ENCODE measurements at places on chromosomes 1 and 21.

GRCh38 chr21:41873005-41873404 is 6.1 kb downstream of the PRDM15 start:
- peaks cover 10% of the 10 kb centered on the region for H3K4me1 ChIP-seq
- H3K36me3 ChIP-seq: no peaks in the 10 kb centered on the region
- no peak for DNase-seq
- no peaks in the 10 kb centered on the region for H3K27me3 ChIP-seq
- no peak overlapping the region for H3K4me3 ChIP-seq

DNA sequence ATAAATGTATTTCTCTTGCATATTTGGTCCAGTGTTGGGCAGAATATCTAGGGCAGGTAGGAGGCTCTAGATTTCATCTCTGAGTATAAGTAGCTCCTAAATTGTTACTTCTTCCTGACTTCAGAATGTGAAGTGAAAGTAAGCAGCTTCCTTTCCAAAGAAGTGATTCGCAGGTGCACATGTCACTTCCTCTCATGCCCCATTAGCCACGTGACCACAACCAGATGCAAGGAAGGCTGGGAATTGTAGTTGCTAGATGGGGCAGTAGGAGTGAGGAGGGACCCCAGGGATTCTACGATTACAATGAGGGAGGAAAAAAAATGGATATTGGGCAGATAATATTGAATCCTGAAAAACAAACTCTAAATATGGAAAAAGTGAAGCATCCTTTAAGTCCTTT is 113.2 kb upstream of the CYYR1 start:
- no peaks in the 10 kb centered on the region for H3K36me3 ChIP-seq
- H3K4me1 ChIP-seq: no peaks in the 10 kb centered on the region
- DNase-seq: no peak
- peak overlapping the region; percentile 13 for H3K4me3 ChIP-seq
- no peaks in the 10 kb centered on the region for H3K27me3 ChIP-seq
- H3K27ac ChIP-seq: no peak overlapping the region

GRCh38 chr1:108583757-108584427 is 24.0 kb downstream of the EEIG2 start:
- H3K4me1 ChIP-seq: peaks cover 22% of the 10 kb centered on the region
- no peaks in the 10 kb centered on the region for H3K36me3 ChIP-seq
- no peaks in the 10 kb centered on the region for H3K27me3 ChIP-seq
- H3K27ac ChIP-seq: peak overlapping the region; percentile 43
- H3K4me3 ChIP-seq: no peak overlapping the region

GRCh38 chr1:21338573-21339355 is 48.5 kb upstream of the ECE1 start:
- H3K27me3 ChIP-seq: no peaks in the 10 kb centered on the region
- no peak overlapping the region for H3K4me3 ChIP-seq

DNA sequence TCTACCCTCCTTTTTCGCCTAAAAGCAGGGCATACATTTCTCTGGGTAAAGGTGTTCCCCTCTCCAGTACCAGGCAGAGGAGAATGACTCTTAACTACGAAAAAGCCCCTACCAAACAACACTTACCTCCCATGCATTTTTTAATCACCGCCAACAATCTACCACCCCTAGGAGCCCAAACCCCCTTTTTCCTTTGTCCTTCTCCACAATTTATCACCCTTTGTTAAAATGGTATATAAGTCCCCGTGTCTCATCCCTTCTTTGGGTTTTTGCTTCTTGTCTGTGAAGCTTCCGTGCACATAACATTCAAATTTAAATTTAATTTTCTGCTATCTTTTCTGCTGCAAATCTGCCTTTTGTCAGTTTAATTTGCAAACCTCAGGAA is 27.6 kb upstream of the COL18A1 start:
- H3K27me3 ChIP-seq: peaks cover 5% of the 10 kb centered on the region
- DNase-seq: peak; percentile 77
- H3K4me1 ChIP-seq: no peaks in the 10 kb centered on the region
- no peak overlapping the region for H3K27ac ChIP-seq
- no peaks in the 10 kb centered on the region for H3K36me3 ChIP-seq

- no peaks in the 10 kb centered on the region for H3K4me1 ChIP-seq
- H3K36me3 ChIP-seq: peaks cover 30% of the 10 kb centered on the region
- no peak for DNase-seq
Measured at GRCh38 chr21:43805275-43805800, 16.0 kb downstream of the RRP1 start.

- H3K36me3 ChIP-seq: peaks cover 27% of the 10 kb centered on the region
- no peak for DNase-seq
- H3K27ac ChIP-seq: peak overlapping the region; percentile 88
- peak overlapping the region; percentile 85 for H3K4me3 ChIP-seq
- H3K27me3 ChIP-seq: no peaks in the 10 kb centered on the region
Measured at GRCh38 chr1:156747742-156748669, 3.5 kb downstream of the HDGF start.

DNA sequence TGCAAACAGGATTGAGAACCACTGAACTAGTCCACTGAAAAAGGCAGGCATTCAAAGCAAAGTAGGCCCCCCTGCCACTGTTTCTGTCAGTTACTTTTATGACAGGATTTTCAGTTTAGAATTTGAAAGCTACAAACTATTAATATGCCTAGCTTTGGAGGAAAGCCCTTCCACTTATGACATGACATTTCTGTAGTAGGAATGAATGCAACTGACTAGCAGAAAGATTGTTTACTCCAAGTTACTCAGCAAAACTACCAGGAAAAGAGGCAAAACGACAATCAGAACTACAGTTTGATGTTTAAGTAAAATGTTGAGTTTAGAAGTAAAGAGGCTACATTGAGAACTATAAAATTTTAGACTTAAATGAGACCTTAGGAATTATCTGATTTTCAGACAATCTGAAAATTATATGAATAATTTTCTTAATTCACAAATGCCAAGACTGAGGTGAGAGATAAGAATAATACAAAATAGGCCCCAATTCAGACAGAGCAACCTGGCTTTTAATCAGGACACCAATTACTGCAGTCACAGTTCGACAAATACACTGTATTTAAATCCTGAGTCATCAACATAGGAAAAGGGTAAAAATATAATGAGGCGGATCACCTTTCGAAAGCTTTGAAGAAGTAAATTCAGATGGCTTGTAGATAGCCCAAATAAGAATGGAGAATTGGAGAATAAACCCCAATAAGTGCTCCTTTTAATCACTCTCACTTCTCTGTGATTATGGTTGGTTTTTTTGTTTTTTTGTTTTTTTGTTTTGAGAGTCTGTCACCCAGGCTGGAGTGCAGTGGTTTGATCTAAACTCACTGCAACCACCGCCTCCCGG is 2.2 kb downstream of the PRKAB2 start:
- peak overlapping the region; percentile 90 for H3K27ac ChIP-seq
- peaks cover 3% of the 10 kb centered on the region for H3K36me3 ChIP-seq
- no peaks in the 10 kb centered on the region for H3K27me3 ChIP-seq
- DNase-seq: no peak

DNA sequence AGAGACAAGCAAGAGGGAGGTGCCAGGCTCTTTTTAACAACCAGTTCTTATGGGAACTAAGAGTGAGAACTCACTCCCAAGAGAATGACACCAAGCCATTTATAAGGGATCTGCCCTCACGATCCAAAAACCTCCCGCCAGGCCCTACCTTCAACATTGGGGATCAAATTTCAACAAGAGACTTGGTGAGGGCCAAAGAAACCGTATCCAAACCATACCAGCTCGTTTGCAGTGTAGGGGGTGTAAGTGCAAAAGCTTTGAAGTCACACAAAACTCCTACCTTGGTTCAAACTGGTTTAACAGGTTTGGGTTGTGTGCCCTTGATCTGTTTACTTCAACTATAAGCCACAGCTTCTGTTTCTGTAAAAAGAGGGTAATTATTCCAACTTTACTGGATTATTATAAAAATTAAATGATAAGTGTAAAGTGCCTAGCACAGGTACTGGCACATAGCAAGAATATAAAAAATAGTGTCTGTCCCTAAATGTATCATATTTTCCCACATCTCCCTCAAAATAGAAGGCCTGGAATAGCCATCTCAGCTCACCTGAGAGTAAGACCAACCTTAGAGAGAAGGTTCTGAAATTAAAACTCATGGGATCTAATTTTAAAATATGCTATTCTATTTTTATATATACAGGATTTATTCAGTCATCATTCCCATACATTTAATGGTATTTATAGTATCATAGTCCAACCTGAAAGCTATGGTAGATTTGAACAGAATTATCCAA is 7.0 kb upstream of the USP25 start:
- H3K4me1 ChIP-seq: no peaks in the 10 kb centered on the region
- no peak overlapping the region for H3K4me3 ChIP-seq
- H3K27me3 ChIP-seq: peaks cover 4% of the 10 kb centered on the region
- no peak for DNase-seq
- no peaks in the 10 kb centered on the region for H3K36me3 ChIP-seq

DNA sequence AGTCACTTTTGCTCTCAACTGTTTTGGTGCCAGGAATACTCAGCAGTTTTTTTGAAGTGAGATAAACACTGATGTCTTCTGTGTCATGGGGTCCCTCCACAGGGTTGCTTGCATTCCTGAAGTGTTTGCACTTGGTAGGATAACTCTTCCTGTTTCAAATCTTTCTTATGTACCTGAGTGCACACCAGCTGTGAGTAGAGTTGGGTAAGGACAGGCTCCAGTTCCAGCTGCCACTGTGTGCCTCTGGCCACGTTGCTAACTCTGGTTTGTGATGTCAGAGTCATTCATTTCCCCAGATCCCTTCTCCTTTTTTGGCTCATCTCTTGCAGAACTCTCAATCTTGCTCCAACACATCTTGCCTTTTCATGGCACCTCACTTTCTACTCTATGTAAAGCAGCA is 356.3 kb upstream of the B3GALT2 start:
- no peak for DNase-seq
- H3K27ac ChIP-seq: no peak overlapping the region
- no peaks in the 10 kb centered on the region for H3K4me1 ChIP-seq
- H3K36me3 ChIP-seq: no peaks in the 10 kb centered on the region

- H3K4me1 ChIP-seq: peaks cover 8% of the 10 kb centered on the region
- no peaks in the 10 kb centered on the region for H3K27me3 ChIP-seq
Measured at GRCh38 chr1:215797859-215798258, 230.8 kb downstream of the KCTD3 start.

DNA sequence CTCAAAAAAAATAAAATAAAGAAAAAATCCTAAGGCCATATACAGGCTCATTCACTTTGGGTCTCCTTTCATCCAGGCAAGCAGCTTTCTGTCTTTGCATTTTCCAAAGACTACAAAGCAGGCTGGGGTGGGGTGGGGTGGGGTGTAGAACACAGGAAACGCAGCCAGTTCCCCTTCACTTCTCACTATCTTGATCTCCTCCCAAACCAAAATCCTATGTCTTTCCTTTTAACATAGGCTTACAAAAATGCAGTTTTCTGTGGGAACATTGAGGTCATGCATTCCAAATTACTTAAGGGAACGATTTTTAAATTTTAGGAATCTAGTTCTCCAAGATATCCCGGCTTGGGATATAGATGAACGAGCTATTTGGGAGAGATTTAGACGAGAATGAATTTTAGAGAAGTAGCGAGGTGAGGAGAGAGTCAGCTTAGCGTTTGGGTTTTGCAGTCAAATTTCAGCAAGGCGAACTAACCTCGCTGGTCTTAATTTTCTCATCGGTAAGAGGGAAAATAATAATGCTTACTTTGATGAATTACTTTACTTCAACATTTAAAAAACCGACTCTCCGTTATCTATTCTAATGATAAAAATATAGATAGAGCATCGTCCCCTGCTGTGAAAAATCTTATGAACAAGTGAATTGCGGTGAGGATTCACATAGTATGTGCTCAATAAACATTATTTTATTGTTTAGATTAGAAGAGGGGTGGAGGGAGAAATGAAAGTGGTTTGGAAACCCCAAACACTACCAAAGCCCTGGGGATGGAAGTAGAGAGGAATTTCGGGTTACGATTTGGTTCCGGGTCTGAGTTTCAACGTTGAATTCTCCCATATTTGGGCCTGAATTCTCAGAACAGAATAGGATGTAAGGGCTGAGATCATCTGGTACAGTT is 735 bp upstream of the STX12 start:
- no peaks in the 10 kb centered on the region for H3K27me3 ChIP-seq
- DNase-seq: no peak
- peak overlapping the region; percentile 75 for H3K27ac ChIP-seq
- peaks cover 23% of the 10 kb centered on the region for H3K4me1 ChIP-seq
- peak overlapping the region; percentile 80 for H3K4me3 ChIP-seq
- H3K36me3 ChIP-seq: peaks cover 6% of the 10 kb centered on the region

- H3K4me3 ChIP-seq: no peak overlapping the region
- H3K36me3 ChIP-seq: no peaks in the 10 kb centered on the region
- H3K27ac ChIP-seq: no peak overlapping the region
- H3K4me1 ChIP-seq: no peaks in the 10 kb centered on the region
- DNase-seq: no peak
Measured at GRCh38 chr1:92194511-92194910, 23.2 kb upstream of the C1orf146 start.

GRCh38 chr1:215584389-215584788 is 17.3 kb downstream of the KCTD3 start:
- H3K4me1 ChIP-seq: no peaks in the 10 kb centered on the region
- no peak overlapping the region for H3K4me3 ChIP-seq
- H3K27ac ChIP-seq: no peak overlapping the region
